Myocyte (in vitro differentiated cells): ENCODE measurements at places on chromosomes 2 and 18.

- DNase-seq: no peak
Measured at GRCh38 chr2:12556762-12557161, 160.0 kb upstream of the TRIB2 start.

DNA sequence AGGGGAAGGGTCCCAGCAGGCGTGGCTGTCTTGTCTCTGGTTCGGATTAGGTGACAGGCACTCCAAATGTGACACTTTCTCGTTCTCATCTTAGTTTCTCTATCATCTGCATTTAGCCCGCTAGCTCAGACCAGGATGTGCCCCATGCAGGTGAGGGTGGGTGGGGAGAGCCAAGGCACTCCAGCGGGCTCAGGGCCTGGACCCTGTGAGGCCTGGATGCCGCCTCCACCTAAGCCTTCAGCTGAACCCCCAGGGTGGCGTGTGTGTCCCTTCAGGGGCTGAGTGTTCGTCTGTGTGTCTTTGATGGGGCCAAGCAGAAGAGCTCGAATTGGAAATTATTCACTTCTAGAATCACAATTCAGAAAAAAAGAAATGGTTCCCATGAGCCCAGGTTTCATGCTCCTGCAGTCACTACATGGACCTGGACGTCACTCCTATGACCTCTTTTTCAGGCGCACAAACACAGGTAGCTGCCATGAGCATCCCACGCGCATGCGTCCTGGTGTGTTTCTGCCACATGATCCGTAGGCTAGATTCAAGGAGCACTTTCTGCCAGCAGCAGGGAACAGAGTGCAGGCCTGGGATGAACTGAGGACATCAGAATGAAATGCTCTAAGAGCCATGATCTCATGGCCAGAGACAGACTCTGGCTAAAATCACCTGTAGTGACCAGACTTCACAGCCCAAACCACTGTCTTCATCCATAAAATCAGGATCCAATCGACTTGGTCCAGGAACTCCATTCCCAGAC is 25.8 kb downstream of the CIDEA start:
- DNase-seq: no peak

DNA sequence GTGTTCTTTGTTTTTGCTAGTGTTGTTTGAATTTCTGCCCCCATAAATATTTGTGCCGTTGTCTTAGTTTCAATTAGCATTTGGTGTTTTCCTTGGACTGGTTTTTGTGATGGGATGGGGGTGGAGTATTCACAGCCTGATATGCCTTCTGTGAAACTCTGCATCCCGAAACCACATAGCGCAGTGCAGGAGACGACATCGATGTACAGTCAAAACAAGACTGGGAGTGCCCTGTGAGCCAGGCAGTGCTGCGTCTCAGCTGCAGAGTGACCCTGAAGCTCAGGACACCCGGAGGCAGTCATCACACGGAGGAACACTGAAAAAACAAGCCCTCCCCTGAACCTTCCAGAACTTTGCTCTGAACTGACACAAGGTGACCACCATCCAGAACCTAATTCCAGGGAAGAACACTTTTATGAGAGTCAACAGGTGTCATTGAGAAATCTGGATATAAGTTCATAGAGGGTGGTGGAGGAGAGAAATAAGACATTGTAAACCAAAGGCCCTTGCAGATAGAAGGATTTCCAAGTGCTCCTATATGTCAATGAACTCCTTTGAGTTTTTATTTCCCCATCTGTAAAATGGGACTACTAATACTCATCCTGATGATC is 61.2 kb upstream of the CABLES1 start:
- DNase-seq: no peak

GRCh38 chr2:30301551-30301950 is 70.2 kb downstream of the LBH start:
- DNase-seq: no peak

DNA sequence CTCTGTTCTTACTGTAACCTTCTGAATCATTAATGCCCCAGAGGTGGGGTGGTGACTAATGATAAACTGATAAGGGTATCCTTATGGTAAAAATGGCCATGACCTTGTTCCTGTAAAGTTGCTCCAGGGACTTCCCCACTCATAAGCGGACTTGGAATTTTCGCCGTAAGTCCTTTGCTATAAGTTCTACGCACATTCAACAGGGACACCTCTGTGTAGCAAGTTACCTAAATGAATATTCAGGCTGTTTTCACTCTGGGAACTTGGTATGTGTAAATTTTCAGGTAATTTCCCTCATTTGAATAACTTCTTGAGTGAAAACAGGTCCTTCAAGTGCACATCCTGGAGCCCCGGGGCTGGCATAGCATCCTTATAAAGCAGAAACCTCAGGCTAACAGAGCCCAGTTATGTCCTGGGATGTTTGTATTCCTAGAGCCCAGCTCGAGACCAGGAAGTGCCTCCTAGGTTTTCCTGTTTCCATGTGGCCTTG is 9.4 kb upstream of the AGFG1 start:
- DNase-seq: no peak

DNA sequence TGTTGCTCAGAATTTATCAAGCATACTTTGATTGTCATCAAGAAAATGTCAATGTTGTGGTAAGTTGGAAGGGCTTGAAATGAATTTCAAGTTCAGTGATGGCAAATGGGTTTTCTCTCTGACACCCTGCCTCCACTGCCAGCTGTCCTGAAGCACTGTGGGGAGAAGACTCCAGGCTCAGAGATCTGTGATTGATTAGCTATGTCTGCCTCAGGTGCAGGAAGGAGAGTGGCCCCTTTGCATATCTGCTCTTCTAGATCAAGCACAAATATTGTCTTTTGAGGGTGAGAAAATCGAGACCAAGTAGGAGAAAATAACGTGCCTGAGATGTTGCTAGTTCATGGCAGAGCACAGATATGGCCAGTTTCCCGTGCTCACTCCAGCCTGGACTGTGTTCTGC is 178.8 kb upstream of the GLI2 start:
- no peak for DNase-seq
